Activated T-helper 1 cell treated with anti-CD3 and anti-CD28 coated beads, Interleukin-12 subunit alpha, Interleukin-12 subunit beta, Interleukin-2, Interleukin-4 antibody, amounts not matched to agents 30 ng/mL and 10 ng/mL and 1 ng/mL, durations not matched to agents 14 hours and 24 hours and 36 hours (primary cell): ENCODE measurements at places on chromosomes 5 and 9.

DNA sequence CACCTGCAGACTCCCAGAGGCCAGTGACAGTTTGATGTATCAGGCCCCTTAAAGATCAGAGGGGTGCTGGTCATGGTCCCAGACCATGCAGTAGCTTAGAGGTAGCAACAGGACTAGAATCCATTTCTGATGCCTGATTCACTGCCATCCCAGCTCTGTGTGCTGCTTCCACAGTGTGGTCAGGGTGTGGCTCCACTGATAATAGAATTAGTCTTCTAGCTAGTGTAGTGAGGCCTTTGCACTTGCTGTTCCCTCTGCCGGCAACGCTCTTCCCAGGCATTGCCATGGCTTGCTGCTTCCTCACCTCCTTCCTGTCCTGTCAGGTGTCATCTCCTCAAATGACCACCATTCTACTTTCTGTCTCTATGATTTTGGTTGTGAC, 15.8 kb downstream of the PPARGC1B start:
- no peak for DNase-seq

DNA sequence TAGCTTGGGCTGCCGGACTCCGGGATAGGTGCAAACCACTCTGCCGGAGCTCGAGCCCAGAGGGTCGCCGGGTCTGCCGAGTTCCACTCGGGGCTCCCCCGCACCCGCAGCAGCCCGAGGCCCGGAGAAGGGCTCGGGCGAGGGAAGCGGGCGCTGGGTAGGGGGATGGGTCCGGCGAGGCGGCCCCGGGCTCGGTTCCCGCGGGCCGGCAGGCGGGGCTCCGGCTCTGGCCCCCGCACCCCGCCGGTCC, 507 bp downstream of the RICTOR start:
- no peak for DNase-seq

DNA sequence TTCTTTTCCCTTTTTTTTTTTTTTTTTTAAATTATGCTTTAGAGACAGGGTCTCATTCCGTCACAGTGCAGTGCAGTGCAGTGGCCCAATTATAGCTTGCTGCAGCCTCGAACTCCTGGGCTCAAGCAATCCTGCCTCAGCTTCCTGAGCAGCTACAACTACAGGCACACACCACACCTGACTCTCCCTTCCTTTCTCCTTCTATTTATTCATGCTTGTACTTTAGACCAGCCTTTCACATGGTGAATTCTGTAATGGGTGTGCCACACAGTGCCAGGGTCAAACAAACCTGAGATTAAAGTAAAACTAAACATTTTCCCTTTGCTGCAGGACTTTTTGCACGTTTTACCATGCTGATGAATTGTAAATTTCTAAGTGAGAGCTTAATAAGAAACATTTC, 8.0 kb downstream of the SH3RF2 start:
- no peak for DNase-seq

- DNase-seq: no peak
Observed at GRCh38 chr5:95835682-95836385, 13.3 kb upstream of the GLRX start.

DNA sequence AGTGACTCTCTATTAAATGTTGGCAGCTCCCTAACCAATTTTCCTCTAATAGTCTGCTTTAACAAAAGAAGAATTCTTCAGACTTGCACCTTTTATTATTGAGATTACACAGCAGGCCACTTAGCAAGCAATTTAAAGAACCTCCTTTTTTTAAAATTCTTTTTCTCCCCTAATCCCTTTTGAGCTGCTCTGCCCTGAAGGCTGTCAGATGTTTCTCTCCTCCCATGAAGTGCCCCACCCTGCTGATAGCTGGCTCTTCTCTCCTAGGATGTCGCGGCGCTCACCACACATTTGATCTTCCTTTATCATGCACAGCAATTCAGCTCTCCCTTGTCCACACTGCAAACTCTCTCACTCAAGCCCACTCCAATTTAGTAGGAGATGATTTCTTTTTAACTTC, 1471.1 kb upstream of the ACO1 start:
- no peak for DNase-seq

GRCh38 chr5:76479973-76480667, 77.0 kb downstream of the IQGAP2 start:
- DNase-seq: no peak

DNA sequence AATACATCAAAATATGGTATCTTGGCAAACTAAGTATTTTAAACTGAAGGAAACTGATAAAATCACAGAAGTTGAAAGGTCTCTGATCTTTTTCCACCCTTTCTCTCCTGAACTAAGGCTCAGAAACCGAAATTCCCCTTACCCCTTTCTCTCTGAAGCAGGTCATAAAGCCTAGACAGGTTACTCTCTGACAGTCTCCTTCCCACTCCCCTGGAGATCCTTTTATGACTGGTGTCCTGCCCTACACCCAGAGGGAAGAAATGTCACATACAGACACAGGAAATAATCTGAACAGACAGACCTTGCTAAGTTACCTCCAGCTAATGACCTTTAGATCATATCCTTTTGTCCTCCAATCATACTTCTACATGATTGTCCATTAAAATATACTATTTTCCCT, 127.4 kb downstream of the HCN1 start:
- no peak for DNase-seq

DNA sequence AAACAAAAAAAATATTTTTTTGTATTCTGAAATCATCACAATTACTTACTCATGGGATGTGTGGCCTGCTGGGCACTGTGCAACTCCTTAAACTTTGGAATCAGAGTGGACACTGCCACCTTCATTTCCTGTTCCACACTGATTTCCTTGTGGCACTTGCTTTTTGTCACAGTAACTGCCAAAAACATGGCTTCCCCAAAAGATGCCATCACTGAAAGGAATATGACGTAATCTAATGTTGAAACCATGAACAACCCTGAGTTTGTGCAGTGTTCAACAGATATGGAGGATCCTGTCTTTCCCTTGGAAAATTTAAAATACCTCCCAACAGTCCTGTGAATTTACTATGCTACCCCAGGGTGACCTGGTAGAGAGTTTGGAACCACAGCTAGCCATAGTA, 12.6 kb upstream of the IL12B start:
- DNase-seq: no peak

GRCh38 chr5:111227801-111228200, 3.6 kb downstream of the CAMK4 start:
- no peak for DNase-seq

DNA sequence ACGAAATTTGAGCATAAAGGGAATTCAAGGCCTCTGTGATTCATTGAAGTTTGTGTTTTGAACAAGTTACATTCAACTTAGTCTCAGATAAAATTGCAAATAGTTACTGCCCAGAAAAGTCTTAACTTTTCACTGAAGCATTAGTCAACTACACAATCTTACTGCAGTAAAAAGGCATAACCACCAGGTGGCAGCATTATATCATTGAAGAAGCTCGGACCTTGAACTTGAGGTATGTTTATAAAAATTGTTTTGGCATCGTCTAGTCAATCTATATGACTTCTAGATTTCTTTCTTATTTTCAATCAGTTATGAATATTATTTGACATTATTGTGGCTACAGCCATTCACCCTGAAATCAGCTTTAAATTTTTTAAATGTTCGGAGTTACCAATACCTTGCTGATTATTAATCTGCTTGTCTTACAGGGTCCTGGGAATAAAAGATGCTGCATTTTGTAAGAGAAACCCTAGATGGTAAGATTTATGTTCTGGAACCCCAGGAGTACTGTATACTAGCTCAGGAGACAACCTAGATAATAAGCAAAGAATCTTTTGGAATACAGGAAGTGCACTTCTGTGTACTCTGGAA, 83.9 kb upstream of the GRAMD2B start:
- peak; percentile 20 for DNase-seq

DNA sequence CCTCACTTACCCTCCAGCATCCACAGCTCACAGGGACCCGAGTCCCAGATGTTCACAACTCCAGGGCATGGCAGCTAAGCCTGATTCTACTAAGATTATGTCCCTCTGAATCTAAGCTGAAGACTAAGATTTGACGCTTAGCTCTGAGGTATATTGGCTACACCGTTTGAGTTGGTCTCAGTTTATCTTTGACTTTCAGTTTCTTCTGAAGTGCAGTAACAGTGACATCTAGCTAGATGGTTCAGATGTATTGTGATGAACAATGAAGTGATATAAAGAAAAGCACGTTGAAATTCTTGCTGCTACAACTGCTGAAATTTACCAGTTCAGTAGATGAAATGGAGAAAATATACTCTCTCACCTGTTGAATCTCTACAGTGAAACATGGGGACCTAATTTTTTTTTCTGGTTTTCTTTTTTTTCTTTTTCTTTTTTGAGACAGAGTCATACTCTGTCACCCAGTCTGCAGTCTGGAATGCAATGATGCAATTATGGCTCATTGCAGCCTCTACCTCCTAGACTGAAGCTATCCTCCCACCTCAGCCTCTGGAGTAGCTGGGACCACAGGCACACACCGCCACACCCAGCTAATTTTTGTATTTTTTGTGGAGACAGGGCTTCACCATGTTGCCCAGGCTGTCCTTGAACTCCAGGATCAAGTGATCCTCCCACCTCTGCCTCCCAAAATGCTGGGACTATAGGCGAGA, 15.7 kb downstream of the RFK start:
- no peak for DNase-seq

- DNase-seq: no peak
Observed at GRCh38 chr5:15933259-15934207, 246.1 kb downstream of the MARCHF11 start.

DNA sequence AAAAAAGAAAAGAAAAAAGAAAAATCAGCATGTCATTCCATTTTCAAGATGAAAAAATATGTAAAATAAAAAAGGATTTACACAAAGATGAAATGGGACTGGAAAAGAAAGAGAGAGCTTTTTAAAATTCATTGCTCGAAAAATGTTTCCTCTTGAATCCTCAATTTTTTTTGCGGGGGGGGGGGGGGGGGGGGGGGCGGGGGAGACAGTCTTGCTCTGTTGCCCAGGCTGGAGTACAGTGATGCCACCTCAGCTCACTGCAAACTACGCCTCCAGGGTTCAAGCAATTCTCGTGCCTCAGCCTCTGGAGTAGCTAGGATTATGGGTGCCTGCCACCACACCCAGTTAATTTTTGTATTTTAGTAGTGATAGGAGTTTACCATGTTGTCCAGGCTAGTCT, 16.5 kb downstream of the PFDN1 start:
- no peak for DNase-seq

DNA sequence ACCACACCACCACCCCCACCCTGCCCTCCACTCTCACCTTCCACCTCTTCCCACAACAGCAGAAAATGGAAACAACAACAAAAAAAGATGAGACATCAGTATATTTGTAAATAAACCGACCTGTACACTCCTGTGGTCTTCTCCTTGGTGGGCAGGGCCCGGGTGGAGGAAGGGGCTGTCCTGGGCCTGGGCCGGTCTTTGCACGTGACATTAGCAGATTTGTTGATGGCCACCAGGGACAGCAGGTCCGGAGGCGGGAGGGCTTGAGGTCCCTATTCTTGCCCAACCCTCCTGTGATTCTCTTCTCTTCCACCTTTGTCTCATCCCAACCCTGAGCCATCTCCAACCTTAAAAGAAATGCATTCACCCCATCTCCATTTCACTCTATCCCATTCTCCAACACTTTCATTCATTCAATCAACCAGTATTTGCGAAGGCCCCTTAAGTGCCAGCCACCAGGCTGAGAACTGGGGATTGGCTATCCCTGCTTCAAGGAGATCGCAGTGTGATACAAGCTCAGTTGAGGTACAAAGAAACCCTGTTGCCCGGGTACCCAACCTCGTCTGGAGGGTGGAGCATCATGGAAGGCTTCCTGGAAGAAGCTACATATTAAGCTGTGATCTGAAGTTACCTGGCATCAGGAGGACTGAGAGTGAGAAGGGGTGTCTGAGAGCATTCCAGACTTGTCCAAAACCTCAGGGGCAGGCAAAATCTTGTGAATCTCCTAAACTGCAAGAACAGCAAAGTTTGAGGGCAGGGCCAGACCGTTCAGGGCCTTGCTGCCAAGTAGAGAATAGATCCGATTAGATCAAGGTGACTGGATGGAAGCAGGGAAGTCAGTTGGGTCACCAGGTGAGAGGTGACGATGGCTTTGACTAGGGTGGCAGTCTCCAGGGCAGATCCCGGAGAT, 87.4 kb downstream of the LMX1B start:
- no peak for DNase-seq

DNA sequence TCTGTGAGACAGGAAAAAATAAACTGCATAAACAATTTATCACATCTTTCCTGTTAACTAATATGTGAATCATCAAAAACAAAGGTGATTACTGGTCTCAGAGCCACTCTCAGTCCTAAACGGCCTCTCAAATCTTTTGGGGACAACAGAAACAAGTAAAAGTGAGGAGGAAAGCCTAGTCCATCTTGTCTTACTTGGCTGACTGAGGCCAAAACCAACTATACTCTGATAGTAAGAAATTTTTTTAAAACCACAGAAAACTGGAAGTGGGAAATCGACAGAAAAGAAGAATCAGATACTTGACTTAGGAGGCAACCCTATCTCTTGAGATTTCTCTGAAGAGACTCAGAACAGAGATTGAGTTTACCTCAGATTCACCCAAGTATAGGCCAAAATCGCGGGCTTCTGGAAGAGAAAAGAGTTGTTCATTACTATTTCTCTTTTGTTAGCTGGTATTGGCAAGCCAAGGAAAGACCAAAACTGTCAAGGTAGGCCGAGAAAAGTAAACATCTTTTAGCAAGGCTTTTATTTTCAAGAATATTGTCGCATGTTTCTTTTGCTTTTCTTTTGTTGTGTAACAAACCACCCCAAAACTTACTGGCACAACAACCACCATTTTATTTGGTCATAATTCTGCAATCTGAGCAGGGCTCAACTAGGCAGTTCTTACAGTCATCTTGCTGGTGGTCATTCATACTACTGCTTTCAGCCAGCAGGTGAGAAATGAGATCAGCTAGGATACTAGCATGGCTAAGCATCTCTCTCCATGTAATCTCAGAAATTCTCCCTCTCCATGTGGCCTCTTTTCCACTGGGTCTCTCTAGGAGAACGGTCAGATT, 46.1 kb downstream of the RFX3 start:
- no peak for DNase-seq

- no peak for DNase-seq
Observed at GRCh38 chr5:34542818-34543217, 113.3 kb upstream of the RAI14 start.

GRCh38 chr5:8033261-8033660, 164.3 kb downstream of the MTRR start:
- DNase-seq: no peak

DNA sequence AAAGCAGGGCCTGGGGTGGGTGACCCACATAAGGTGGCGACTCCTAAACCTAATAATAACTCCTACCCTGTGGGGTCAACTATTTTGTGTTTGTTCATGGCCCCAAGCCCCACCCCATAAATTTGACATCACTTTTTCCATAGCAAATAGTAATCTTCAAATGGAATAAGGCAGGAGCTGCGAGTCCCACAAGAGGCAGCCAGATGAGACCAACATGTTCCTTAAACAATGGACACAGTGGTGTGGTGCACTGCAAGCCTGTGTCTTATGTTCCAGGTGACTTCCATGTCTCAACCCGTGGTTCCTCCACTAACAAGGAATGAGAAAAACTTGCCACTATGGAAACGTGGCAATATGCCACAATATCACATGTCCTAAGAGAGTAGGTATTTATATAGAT, 20.6 kb downstream of the TMEM174 start:
- no peak for DNase-seq
